Activated T-helper 1 cell treated with anti-CD3 and anti-CD28 coated beads, Interleukin-2, amount 50 U/mL, for 16 hours (primary cell): ENCODE measurements at places on chromosomes 7 and 10.

- no peak for DNase-seq
Observed at GRCh38 chr10:114174695-114175188, 739 bp upstream of the CCDC186 start.

GRCh38 chr10:50937230-50937907 lies 51.9 kb upstream of the A1CF start:
- DNase-seq, result no peak

DNA sequence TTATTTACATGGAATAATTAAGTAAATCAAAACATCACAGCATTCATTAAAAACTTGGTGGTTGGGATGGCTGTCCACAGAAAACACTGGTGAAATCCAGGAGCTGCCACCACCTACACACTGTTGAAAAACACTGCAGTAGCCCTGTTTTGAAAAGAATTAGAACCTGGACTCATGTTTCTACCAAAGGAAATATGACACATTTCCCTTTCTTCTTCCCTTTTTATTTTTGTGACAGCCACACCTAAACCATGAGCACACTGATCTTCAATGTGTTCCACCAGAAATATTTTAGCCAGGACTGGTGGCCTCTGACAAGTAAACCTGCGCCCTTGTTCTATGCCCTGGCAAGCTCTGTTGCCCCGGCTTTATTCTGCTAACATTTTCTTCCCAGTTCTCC lies 3.3 kb downstream of the TMEM140 start:
- no peak for DNase-seq

GRCh38 chr10:61452655-61453641 lies at the start of gene TMEM26:
TMEM26 (minus strand) TSS chr10:61453381; CDS start chr10:61453081, 300 bp downstream.
- DNase-seq, result no peak

DNA sequence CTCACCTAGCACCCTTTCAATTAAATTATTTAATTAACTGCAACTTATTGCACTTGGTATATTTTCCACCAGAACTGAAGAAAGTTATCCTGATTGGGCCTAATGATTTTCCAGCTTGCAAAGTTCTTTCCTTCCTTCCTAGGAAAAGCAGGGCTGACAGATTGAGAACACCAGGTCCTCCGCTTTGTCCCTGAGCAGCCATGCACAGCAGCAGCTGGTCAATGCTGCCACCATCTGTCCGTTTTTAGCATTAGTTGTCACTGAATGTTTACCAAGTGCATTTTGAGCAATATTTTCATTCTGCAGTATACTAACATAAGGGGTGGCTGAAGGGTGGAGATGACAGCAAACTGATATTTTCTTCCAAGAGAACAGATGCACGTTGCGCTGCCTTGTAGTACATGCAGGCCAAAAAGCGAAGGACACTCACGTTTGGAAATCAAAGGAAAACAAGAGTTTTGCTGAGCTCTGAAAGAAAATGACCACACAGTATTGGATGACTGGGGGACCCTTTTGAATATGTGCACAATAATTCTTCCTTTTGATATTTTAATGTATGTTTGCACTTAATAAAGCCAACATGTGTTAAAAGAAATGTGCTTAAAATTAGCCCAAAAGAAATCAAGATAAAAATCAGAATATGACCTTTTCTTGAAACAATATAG lies 248.8 kb upstream of the PTN start:
- DNase-seq, result no peak

DNA sequence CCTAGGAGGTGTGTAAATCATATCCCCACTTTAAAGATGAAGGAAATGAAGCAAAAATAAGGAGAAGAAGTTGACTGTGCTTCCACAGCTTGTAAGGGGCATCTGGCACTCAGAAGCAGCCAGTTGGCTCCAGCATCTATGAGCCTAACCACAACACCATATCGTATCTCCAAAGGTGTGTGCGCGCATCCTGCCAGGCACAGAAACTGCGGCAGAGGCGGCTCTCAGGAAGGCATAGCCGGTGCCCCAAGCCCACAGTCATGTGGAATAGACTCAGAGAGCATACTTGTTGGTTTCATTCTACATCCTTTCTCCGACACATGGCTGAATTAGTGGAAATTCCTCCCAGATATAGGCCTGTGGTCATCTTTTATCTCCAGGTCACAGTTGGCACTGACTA lies 423.9 kb downstream of the CALN1 start:
- DNase-seq, result no peak

DNA sequence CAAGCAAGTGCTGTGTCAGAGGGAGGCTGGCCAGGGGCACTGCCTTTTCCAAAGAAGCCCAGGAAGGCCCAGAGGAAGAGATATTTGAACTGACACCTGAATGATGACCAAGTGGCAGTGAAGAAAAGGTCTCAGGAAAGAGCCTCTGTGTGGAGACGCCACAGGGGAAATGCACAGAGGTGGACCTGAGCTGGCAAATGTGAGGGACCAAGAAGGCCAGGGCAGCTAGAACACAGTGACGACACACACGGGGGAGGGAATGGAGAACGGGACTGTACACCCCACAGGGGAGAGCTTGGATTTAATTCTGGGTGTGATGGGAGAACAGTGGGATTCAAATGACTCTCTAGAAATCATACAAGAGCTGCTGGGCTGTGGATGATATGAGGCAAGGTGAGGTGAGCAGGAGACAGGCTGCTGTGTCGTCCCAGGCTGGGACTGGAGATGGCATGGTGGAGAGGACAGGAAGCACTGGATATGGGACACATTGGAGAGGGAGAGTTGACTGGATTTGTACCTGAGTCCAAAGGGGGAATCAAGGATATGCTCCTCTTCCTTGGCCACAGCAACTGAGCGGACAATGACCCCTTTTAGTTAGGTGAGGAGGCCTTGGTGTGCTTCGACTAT lies 84.2 kb upstream of the DDC start:
- no peak for DNase-seq

DNA sequence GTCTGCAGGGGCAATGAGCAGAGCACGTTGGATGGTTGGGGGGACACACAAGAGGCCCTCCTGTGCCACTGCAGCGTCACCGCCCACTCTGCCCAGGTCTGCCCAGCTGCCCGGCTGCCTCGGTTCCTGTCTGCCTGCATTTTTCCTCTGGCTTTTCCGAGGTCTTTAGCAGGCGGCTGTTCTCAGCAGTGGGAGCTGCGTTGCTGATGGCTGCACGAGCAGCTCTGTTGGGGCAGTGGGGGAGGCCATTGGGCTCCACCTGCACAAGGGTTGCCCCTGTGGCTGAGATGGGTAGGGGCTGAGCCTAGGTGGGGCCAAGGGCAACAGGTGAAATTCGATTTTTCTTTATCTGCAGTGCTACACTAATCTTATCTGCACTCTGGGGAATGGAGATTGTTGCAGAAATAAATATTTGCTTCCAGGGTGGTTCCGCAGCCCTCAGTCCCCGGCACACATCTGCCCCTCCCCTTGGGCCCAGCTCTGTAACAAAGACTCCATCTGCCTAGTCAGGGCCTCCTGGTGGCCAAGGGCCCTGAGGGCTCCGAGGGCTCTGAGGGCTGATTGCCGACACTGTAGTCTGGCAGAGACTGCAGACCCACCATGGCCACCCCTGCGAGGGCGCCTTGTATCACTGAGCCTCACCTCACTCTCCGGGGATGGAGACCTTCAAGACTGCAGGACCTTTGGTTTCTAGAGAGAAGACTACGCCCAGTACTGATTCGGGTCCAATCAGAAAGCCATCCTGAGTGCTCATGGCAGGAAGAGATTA lies 141.7 kb upstream of the SHH start:
- DNase-seq, result no peak

DNA sequence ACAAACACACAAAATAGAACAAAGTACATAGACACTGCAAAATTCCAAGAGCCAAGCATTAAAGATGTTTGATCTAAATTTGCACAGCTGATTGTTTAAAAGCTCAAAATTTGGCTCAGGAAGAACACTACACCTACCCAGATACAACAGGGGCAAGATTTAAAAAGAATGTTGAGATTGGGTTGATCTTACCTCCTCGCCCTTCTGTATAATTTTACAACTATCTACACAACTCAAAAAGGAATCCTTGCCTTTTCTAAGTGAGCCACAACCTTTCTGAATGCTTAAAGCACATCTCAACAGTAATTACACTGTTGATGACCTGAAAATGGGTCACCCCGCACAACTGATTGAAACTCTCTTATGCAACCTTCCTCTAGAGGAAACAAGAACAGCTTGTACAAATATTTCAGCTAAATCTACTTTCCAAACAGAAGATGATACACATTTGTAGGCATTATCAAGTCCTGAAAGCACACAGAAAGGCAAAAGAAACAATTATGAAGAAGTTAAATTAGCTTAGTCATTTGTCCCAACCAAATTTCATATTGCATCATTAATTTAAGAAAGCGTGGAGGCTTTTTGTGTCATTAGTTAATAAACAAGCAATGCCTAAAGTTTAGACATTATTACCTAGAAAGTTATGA lies 75.5 kb downstream of the UBE2H start:
- no peak for DNase-seq

DNA sequence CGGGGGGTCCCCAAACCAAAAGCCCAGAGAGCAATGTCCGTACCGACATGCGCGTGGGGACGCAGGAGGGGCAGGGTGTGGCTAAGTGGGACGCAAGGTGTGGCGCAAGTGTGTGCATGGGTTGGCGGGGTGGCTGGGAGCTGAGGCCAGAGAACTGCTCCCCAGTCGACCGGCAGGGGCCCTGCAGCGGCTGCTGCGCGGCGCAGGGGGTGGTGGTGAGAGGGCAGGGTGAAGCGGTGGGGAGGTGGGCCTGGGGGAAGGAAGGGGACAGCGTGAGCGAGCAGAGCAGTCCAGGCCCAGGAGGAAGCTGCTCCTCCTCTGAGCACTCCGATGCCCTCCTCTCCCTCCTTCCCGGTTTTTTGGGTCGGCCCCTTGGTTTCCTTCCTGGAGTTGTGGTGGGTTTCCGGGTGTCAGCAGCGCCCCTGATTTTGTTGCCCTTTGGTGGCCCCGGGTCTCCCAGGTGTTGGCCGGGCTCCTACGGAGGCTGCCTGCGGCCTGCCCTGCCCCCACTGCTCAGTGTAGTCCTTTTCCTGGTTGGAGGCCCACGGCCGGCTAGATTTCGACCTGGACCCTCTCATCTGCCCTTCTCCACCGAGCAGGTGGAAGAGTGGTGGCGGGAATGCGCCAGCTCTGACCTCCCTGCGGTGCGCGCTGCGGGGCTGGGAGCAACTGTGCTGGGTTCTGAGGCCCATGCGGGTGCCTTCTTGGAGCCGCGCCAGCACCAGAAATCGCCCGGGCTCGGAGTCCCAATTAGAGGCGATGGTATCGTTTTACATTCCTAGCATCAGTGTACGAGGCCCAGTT lies 40.5 kb upstream of the COMTD1 start:
- DNase-seq, result no peak

GRCh38 chr10:19756919-19757318 lies 59.3 kb upstream of the PLXDC2 start:
- no peak for DNase-seq

DNA sequence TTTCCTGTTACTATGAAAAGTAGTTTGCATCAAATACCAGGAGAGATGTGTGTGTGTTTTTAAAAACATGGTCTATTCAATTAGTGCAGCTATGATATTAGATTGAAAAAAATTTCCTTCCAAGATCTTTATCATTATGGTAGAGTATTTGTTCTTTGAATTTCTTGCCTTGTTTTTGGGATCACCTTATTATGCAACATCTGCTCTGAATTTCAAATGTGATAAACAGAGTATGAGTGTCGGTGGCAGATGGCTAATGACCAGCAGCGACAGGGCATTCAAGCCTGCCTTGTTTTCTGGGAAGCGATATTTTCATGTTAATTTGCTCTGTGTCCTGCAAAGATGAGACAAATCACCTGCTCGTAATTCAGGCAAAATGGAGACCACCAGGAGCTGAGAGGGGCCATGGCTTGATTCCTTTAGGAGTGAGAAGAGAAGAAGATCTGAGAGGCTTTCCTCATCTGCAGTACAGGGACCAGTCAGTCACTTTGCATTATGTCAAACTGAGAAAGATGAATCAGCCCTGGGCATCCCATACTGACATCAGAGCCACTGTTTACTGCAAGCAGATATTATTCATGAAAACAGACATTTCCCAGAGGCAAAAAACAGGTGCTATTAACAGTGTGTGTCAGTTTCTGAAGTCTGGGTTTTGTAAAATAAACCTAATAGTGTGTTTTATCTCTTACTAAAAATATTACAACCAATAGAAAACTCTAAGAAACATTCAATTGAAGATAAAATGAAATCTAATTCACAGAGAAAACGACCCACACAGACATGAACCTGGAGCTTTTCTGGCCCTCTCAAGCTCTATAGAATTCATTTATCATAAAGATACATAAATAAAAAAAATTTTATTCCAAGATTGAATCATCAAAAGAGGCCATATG lies 67.6 kb downstream of the CDK6 start:
- DNase-seq, result no peak

DNA sequence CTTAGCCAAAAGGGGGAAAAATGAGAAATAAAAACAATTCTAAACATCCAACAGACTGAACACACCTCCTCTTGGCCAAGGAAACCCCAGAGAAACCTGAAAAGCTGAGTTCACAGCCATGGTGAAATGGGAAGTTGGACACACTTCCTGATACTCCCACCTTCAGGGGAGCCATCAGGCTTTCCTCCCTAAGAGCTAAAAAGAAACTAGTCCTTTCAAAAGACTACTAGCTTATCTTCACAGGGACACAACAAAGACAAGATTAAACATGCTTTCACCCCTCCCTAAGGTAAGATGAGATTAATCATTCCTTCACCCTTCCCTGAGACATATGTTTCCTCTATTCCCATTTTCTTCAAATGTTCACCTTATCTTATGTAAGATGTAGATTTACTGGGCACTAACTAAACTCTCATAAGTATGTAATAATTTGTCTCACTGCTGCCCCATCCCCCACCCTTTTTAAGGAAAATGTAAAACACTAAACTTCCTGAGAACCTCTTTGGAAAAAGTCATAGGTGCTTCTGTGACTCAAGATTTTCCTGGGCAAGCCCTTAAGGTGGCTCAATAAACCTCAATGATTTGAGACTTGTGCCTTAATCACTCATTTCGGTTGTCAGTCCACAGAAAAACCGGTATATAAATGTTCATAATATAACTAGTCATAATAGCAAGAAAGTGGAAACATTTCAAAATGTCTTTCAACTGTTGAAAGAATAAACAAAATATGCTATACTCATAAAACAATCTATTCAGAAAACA lies 40.5 kb downstream of the HTR7 start:
- no peak for DNase-seq

DNA sequence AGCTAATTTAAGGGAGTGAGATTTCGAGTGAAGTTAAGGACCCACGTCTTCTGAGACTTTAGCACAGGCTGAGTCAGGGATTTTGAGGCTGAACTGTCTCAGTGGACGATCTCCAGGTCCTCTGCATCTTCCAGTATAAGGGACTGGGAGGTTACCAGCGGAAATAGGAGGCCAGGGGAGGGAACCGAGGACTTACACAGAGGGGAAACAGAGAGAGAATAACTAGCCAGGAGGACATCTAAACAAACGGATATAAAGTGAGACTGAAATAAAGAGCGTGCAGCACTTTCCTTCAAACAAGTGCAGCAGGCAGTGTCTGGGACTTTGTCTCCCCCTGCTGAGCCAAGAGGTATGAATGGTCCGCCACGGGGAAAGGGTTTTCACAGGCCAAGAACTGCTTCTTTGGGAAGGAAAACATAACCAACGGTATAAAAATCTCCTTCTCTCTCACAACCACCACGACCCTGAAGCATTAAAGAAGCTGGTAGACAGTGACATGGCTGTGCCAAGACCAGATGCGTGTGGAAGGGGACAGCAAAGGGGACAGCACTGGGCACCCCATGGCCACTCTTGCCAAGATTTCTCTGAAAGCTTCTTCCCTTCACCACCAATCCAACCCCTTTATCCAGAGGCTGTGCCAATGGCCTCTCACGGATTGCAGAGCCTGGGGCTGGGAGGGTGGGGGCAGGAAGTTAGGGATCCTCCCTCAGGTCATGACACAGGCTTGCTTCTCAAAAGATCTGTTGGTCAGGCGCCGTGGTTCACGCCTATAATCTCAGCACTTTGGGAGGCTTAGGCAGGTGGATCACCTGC lies 72.0 kb downstream of the SLC37A3 start:
- peak; percentile 18 for DNase-seq
